ENCODE measurements at places on chromosomes 13 and 19.

DNA sequence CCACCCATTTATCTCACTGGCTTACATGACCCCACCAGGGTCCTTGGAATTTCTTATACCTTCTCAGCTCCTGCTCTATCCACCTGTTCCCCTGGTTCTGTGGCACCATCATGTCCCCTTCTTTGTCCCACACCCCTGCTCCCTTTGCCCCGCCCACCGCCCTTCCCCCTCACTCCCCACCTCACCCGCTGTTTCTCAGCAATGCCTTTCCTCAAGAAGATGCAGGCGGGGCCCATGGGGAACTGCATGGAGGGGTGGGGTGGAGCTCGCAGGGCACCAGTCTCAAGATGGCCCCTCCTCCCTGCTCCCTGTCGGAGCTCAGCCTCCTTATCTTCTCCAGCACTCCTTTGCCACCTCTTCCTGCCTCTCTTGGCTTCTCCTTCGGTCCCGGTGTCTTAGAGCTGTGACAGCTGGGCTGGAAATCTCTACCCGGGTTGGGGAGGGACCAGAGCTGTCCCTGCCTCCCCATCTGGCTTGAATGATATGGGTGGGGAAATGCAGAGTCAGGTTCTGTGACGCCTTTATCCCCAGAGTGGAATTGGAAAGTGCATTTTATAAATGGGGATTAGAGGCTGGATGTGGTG is at the start of gene CABP5:
Gene CABP5 (minus strand): TSS at position 405 of the 584 bp plus-strand sequence. CDS start 157 bp downstream, at position 248.
- DNase-seq: no peak

DNA sequence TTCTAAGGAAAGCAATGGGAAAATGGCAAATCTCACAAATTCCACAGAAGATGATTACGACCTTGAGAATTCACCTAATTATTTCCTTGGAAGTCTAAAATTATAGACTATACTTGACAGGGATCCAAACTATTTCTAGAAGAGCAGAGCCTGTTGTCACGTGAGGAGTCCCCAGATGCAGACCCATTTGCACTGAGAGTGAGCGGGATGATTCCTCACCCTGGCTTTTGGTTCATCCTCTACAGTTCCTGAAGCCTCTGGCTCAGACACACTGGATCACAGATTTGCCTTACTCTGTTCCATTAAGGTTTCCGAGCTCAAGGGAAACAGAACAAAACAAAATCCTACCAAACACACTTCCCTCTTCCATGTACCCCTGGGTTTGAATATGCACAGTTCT is 23.0 kb upstream of the CYSLTR2 start:
- DNase-seq: peak; percentile 20

GRCh38 chr13:47418206-47418920 is 521.5 kb upstream of the HTR2A start:
- DNase-seq: no peak

- no peak for DNase-seq
Measured at GRCh38 chr13:94878602-94879165, 166.3 kb upstream of the SOX21 start.

GRCh38 chr19:50768277-50768676 is 2.0 kb upstream of the GPR32 start:
- no peak for DNase-seq

DNA sequence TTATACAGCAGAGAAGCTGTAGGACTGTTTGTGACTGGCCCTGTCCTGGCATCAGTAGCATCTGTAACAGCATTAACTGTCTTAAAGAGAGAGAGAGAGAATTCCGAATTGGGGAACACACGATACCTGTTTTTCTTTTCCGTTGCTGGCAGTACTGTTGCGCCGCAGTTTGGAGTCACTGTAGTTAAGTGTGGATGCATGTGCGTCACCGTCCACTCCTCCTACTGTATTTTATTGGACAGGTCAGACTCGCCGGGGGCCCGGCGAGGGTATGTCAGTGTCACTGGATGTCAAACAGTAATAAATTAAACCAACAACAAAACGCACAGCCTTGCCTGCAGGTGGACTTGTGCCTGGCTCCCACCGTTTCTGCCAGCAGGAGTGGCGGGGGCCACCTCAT is 27.3 kb upstream of the LDLR start:
- no peak for DNase-seq

All from fibroblast of lung (primary cell).